ENCODE measurements at places on chromosomes 12 and 14.
A peak's percentile ranks its signal among the peaks of the same experiment; 100 is the strongest.

- DNase-seq, result no peak
Measured at GRCh38 chr12:122106843-122107242, 28.3 kb downstream of the MLXIP start.

DNA sequence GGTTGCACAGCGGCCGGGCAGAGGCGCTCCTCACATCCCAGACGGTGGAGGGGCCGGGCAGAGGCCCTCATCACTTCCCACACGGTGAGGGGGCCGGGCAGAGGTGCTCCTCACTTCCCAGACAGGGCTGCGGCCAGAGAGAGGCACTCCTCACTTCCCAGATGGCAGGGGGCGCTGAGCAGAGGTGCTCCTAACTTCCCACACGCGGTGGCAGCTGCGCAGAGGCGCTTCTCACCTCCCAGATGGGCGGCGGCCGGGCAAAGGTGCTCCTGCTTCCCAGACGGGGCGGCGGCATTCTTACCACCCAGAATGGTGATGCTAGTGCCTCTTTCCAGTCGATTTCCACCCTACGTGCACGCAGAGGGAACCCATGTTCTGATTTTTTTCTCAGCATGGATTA is 304.4 kb downstream of the RGS6 start:
- no peak for DNase-seq

DNA sequence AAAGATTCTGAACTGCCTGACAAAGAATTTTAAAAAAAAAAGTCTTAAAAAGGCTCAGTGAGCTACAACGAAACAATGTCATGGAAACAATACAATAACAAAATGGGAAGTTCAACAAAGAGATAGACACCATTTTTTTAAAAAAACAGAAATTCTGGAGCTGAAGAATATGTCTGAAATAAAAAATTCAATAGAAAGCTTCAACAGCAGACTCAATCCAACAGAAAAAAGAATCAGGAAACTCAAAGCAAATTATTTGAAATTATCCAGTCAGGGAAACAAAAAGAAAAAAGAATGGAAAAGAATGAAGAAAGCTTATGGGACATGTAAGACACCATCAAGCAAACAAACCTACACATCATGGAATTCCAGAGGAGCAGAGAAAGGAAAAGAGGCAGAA is 118.5 kb upstream of the LGR5 start:
- DNase-seq, result no peak

- no peak for DNase-seq
Measured at GRCh38 chr12:75564852-75565251, 53.4 kb upstream of the KRR1 start.

- no peak for DNase-seq
Measured at GRCh38 chr14:38517426-38517825, 261.5 kb upstream of the CLEC14A start.

DNA sequence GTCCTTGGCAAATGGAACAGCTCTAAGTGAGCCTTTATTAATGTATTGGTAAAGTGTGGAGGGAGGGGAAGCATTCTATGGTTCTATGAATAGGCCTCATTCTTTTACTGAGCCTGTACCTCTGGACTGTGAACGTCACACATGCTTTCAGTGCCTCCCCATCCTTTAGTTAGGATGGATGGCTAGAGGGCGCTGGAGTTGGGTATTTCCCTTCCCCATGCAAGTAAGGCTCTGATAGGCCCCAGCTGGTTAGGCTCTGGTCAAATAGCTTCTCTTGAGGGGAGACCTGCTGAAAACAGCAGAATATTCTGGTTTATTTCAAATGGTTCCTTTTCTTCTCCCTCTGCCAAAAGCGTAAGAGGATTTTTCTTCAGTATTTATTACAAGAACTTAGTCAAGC is 860.9 kb upstream of the MDGA2 start:
- no peak for DNase-seq

- DNase-seq, result peak; percentile 35
Measured at GRCh38 chr14:89607453-89607852, 190.4 kb upstream of the FOXN3 start.

DNA sequence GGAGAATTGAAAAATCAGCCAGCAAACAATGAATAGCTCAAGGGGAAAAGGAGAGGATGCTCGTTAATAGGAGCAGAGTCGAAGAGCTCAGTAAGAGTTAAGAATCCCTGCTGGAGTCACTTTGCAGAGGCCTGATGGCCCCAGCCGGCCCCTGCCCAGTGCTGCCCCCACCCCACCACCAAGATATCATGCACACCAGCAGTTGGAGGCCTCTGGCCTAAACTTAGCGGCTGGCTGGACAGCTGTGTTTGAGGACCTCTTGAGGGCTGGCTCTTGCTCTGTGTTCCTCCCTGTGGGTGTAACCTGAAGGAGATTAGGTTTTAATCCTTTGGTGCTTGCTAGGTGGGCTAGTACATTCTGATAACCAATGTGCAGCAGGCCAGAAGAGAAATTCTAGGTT is 142.0 kb downstream of the PLXNC1 start:
- no peak for DNase-seq

- DNase-seq, result no peak
Measured at GRCh38 chr14:86530457-86530856, 1000.5 kb downstream of the FLRT2 start.

DNA sequence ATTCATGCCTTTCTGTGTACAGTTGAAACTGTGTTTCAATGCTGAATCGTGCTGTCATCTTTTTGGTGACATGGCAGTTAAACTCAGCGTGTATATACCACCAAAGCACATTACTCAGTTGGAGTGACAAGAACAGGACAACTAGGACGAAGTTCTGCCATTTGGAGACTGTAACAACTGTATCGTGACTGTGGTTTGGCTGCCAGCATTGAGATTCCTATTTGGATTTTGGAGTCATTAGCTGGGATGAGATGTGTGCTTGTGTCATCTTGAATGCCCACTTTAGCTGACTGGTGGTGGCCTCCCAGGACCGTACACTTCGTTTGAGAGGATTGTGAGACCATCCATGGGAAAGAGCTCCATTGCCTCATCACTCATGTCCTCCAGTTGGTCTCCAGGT is 42.9 kb downstream of the FBXL14 start:
- DNase-seq, result no peak

- DNase-seq, result no peak
Measured at GRCh38 chr14:84749191-84749955, 780.6 kb upstream of the FLRT2 start.

- DNase-seq, result no peak
Measured at GRCh38 chr14:99635116-99635515, 9.8 kb upstream of the HHIPL1 start.

DNA sequence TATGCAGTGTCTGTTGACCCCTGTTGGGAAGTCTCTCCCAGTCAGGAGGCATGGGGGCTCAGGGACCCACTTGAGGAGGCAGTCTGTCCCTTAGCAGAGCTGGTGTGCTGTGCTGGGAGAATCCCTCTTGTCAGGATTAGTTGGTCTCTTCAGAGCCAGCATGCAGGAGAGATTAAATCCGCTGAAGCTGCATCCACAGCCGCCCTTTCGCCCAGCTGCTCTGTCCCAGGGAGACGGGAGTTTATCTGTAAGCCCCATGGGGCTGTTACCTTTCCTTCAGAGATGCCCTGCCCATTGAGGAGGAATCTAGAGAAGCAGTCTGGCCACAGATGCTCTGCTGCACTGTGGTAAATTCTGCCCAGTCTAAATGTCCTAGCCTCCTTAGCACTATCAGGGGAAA is 13.1 kb upstream of the KLRC1 start:
- no peak for DNase-seq

DNA sequence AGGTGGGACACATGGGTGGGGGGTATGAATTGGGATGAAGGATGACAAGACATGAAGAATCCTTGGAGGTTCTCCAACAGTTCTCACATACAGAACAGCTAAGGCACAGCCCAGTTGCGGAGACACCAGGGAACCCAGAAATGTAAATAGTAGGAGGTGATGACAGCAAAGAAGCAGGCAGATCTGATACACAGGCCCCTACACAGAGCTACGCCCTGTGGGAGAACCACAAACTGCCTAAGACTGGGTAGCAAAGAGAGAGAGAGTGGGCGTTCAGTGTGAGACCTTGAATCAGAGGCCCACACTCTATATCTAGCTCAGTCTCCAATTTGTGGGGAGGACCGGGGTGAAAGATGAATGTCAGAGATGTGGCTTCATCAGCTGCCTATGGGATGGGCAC is 9.5 kb upstream of the NUMB start:
- DNase-seq, result no peak

DNA sequence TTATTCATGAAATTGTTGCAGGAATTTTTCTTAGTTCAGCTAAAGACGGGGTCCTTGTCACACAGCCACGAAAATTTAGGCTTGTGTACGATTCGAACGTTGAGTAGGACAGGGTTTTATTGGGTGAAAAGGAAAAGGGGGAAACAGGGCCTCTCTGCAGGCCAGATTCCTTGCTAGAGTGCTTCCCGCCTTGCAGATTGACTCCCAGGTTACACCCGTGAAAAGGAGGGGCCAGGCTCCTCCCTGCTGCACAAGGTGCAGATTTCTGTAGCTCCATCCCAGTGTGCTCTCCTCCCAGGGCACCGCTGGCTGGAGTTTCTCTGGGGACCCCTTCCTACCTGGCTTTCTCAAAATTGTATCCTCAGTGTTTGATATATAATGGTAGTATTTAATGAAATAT is 221.5 kb downstream of the ERC1 start:
- DNase-seq, result no peak

- DNase-seq, result no peak
Measured at GRCh38 chr14:92744198-92744597, 4.2 kb downstream of the LGMN start.

DNA sequence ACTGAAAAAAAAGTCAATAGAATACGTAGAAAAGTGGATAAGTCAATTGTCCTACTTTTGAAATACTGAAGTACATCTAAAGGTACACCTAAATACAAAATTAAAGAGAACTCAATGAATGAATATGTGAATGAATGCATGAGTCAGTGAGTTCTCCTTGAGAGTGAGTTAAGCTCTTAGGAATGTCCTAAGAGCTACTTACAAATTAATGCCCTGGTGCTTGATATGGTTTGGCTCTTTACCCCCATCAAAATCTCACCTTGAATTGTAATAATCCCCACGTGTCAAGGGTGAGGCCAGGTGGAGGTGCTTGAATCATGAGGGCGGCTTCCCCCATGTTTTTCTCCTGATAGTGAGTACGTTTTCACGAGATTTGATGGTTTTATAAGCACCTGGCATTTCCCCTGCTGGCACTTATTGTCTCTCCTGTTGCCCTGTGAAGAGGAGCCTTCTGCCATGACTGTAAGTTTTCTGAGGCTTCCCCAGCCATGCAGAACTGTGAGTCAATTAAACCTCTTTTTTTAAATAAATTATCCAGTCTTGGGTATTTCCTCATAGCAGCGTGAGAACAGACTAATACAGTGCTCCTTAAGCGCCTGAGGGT is 192.2 kb upstream of the ARHGAP5 start:
- no peak for DNase-seq

DNA sequence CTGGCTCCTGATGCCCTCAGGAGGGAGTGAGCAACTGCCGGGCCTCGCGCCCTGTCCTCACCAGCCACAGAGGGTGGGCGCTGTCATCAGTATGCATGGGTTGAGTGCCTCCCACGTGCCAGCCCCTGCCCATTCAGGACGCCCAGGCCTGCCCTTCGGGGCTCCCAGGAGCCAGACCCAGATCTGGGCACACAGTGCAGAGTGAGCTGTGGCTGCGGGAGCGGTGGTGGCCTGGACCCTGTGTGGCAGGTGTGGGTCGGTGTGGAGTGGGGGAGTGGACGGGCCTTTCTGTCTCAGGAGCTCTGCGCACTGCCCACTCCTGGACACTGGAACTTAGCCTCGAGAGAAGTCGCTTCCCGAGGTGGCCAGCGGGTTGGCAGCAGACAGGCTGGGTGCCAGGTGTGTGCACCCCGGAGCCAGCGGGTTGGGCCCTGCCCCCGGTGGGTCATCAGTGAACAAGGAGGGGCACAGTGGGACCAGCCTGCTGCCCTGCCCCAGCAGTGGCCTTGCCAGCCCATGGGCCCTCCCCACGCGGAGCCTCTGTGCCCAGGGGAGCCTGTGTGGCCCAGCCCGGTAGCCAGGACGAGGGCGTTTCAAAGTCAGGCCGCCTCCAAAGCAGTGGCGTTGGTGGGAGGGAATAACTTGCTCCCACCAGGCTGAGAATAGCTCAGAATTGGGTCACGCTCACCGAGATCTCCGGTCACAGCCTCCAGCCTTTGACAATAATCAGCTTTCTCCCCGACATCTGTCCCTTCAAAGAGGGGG is 9.5 kb downstream of the TRMT61A start:
- no peak for DNase-seq

DNA sequence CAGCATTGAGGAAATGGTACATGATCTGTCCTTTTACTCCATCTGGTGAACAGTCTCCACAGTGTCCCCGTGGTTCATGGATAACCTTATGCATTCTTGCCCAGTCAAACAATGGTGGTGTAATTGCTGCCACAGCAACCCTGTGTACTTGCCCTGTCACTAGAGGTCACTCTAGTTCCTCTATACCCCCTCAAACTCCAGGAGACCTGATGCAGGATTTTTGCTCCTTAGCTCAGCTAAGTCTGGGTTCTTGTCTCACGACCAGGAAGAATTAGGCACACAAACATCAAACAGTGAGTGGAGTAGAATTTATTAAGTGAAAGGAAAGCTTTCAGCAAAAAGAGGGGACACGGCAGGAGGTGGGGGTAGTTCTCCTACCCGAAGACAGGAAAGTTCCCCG is 24.7 kb upstream of the EEA1 start:
- no peak for DNase-seq

GRCh38 chr14:20624495-20625070 is 16.9 kb downstream of the OR6S1 start:
- DNase-seq, result no peak

DNA sequence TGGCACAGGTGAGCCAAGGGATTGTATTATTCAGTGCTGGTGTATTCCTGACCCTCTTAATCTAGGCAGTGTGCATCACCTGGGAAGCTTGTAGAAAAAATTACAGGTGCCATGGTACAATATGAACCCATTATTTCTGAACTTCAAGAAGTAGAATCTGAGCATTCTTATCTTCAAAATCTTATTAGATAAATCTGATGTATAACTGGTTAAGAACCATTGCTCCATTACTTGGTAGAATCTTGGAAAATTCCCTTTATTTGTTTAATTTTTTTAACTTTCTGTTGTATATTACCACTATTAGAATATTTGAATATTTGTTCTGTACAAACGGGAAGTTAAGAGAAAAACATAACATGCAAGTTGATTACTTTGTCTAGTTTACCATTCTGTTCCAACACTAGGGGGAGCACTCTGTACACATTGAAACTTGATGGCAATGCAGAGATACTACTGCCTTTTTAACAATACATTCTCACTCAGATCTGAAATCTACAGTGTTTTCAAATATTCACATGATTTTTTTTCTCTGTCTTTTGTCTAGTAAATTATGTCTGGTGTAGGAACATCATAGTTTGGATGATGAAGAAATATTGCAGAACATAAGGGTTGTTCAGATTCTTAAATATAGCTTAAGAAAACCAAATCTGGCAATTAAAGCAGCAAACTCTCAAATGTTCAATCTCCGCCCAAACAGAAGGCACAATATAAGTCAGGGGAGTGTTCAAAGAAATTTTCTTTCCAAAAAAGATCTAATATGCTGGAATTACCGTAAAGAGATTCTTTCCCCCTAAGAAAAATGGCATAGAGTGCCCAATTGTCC is 196.6 kb downstream of the PCNX1 start:
- peak; percentile 29 for DNase-seq

DNA sequence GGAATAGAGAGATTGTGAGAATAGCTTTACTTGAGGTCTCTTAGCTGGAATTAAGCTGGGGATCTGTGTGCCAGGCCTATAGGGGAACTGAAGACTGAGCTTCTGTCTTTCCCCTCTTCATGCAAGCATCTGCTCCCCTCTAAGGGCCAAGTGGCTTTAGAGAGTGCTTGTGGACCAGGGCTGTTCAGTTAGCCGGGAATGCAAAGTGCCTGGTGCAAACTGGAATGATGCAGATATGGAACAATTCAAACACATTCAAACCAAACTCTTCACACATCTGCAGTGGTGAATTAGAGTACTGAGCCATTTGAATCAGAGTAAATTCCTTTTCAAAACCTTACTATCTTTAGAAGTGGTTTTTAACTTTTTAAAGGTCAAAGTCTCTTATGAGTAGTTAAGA is 99.0 kb downstream of the LIN7A start:
- DNase-seq, result no peak
